ENCODE measurements at places on chromosomes 13 and 19.
A peak's percentile ranks its signal among the peaks of the same experiment; 100 is the strongest.

DNA sequence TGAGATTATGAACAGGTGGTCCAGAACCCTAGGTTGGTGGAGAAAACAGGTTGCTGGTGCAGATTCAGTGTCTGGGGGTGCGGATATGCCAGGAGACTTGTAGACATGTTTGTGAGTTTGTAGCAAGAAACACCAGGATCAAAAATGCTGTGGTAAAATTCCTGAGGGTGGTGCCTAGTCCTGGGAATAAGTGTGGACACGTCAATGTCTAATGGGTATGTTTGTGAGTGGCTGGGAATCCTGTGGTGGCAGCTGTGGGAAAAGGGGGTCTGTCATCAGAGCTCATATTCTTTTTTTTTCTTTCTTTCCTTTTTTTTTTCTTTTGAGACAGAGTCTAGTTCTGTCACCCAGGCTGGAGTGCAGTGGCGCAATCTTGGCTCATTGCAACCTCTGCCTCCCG, 7.2 kb downstream of the ZNF708 start:
- DNase-seq, result no peak

DNA sequence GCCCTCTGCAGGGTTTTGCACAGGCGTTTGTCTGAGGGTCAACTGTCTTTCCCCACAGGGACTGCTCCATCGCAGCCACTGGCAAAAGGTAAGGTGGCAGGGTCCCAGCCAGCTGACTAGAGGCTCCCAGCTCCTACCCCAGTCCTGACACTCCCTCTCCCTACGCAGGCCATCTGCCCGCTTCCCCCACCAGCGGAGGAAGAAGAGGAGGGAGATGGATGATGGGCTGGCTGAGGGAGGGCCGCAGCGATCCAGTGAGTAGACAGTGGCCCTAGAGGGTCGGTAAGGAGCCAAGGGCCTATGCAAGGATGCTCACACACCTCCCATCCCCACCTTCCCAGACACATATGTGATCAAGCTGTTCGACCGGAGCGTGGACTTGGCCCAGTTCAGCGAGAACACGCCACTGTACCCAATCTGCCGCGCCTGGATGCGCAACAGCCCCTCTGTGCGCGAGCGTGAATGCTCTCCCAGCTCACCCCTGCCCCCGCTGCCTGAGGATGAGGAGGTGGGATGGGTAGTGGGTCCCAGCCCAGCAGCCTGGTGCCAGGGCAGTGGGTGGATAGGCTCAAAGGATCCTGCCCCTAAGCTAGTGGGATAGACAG, 4.0 kb downstream of the HSPB6 start:
- no peak for DNase-seq

GRCh38 chr13:37100731-37101130, 4.7 kb downstream of the CSNK1A1L start:
- no peak for DNase-seq

GRCh38 chr19:42455621-42456081, 12.9 kb upstream of the CXCL17 start:
- no peak for DNase-seq

DNA sequence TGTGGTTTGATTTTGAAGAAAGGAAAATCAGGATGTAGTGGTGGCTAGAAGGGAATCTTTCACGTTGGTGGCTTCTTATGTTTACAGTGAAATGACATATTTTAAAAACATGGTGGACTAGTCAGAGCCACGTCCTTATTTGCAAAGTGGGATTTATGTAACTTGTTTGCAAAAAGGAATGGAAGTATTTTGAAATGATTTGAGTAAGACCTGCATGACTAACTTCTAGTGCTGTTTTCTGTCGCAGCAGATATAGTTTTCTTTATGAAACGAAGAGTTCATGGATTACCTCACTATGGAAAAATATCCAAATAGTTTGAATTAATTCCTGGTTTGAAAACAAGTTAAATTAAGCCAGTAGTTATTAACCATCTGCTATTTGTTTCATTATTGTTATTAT, 476.5 kb downstream of the MYO16 start:
- DNase-seq, result no peak

- no peak for DNase-seq
Measured at GRCh38 chr13:95745752-95746151, 68.8 kb downstream of the DNAJC3 start.

DNA sequence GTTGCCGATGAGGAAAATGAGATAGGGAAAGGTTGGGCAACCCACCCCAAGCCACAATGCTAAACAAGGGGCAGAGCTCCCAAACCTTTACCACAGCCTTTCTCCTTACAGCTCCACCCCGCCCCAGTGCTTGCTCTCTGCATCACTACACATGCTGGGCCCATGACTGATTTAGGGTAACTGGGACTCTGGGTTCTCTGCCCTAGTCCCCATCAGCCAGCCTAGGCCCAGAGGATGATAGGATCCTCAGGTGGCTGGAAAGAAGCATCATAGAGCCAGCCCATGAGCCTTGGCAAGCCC, 11.6 kb downstream of the C19orf47 start:
- DNase-seq, result no peak

GRCh38 chr13:112574834-112575613, 12.9 kb downstream of the TUBGCP3 start:
- DNase-seq, result no peak

- DNase-seq, result peak; percentile 58
Measured at GRCh38 chr19:52689843-52690368, 44.9 kb downstream of the ZNF611 start.

GRCh38 chr19:31589109-31589508, 239.9 kb upstream of the TSHZ3 start:
- no peak for DNase-seq

DNA sequence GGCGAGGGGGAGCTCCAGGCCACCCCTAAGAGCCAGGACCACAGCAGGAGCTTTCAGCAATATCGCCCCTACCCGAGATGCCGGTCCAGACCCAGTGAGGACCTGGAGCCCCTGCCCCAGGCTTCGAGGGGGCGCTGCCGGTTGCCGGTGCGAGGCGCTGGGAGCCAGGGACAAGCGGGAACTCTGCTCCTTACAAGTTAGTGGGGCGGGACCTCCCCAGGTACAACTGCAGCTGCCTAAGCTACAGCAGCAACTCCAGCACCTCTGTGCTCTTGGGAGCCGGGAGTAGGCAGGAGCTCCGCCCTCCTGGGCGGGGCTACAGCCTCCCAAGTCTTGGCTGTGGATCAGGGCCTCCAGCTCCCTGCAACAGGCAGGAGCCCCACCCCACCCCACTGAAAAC, 15.2 kb upstream of the TSC22D1 start:
- no peak for DNase-seq

- DNase-seq, result no peak
Measured at GRCh38 chr19:3478409-3479176, 1.7 kb downstream of the SMIM24 start.

GRCh38 chr19:33194532-33194885, 379 bp downstream of the LRP3 start:
- DNase-seq, result peak; percentile 47

DNA sequence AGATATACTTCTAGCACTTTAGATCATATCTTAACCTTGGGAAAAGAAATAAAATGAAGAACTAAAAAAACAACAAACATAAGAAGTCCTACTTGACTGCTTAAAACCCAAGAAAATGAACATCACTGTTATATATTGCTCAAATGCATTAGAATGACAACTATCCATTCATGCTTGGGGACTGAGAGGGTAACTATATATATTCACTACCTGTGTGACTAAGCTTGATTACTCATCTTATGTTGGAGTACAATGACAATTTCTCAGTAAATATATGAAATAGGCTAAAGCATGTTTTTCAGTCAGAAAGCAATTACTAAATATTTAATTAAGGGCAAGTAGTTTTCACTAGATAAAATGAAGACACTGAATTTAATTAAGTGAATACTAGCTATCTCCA, 40.1 kb downstream of the ZC3H13 start:
- no peak for DNase-seq

DNA sequence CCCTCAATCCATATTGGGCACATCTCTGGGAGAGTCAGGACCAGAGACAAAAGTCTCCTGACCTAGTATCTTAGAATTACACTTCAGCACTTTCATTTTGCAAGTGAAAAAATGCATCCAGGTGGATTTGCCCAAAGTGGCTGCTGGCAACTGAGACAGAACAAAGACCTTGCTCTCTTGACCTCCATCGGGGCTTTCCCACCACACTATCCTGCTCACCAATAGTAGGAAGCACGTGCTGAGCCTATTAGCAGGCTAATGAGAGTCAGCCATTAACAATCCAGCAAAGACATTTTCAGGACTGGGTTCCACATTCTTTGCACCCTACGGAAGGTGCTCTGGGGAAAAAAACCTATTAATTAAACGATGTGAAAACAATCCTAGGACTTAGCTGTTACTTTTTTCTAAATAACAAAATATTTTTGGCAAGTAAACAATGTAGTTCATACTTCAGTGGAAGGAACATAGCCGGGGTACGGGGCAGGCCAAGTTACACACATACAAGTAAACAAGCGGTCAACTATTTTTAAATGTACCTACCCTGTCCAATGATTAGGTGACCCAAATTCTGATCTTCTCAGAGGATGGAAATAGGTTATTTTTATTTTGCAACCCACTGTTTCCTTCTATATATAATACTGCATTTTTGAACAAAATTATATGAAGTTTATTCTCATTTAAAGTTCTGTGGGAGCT, 78.6 kb downstream of the CDADC1 start:
- no peak for DNase-seq

- DNase-seq, result peak; percentile 33
Measured at GRCh38 chr19:38425810-38426466, at the start of gene RASGRP4. TSS of gene RASGRP4 (minus strand) at chr19:38426219. CDS start at chr19:38426091, 128 bp downstream.

GRCh38 chr19:16316506-16316882, 8.1 kb upstream of the KLF2 start:
- DNase-seq, result no peak

All from nephron progenitor cell (in vitro differentiated cells).